ENCODE measurements at places on chromosomes 2 and 18.

GRCh38 chr2:207122651-207123334, 43.0 kb downstream of the KLF7 start:
- no peak for DNase-seq

DNA sequence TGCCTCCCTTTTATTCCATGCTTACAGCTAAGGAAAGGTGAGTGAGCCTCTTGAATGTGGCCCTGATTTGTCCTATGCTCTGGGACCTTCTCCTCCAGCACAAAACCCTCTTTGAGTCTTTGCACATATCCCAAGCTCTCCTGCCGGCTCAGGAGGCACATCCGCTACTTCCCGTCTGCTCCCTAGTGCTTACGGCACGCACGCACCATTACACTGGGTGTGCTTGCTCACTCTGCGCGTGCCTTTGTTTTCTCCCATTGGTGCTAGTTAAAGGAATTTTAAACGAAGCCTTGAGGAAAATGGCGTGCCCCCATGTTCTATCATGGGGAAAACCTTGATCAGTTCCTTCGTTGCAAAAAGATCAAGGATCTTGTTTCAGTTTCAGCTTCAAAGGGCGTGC, 7.9 kb upstream of the DGKD start:
- DNase-seq = no peak

GRCh38 chr2:150234787-150235446, 252.6 kb downstream of the RND3 start:
- no peak for DNase-seq

DNA sequence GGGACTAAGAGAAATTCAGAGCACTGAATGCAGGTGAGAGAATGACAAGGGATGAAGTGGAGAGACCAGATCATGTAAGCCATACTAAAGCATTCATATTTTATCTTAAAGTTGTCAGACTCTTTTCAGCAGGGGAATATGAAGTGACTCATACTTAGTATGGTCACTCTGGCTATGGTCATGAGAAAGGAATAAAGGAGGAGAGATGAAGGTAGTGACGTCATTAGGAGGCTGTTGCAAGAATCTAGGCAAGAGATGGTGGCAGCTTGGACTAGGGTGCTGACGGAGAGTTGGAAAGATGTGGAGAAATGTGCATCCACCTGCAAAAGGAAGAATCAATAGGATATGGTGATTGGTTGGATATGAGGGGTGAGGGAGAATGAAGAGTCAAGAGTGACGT, 203.2 kb upstream of the ACVR2A start:
- DNase-seq = no peak

DNA sequence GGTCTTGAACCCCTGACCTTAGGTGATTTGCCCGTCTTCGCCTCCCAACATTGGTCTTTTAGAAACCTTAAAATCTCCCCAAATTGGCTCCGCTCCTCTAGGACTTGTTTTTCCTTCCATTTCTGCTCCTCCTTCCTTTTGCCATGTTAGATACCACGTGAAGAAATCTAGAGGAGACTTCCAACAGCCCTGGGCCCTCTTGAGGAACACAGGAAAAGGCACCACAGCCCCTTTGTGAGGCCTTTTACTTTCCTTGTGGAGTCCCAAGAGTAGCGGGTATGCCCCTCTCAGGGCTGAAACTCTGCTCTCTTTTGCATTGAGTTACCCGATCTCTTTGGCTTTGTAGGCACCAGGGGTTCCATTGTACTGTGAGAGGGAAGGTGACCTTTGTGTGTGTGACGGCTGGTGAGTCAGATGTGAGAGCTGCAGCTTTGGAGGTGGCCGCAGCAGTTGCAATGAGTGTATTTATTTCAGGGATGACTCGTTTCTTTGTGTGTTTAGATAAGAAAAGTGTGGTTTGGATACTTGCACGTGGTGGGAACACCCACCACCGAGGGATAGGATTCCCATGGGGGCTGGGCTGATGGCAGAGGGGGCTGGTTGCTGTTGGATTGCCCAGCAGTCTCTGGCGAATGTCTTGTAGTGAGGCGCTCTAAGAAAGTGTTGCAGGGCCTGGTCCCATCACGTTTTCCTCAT, 218.4 kb upstream of the HS6ST1 start:
- peak; percentile 54 for DNase-seq

- no peak for DNase-seq
These were observed 6.9 kb downstream of the MBD5 start for GRCh38 chr2:148027822-148028221.

- no peak for DNase-seq
These were observed 136.7 kb downstream of the ANTXR1 start for GRCh38 chr2:69149631-69150215.
